ENCODE measurements at places on chromosomes 2 and 18.

- no peak for DNase-seq
Measured at GRCh38 chr2:168944065-168944464, 43.0 kb downstream of the G6PC2 start.

GRCh38 chr18:58538604-58539386, 90.1 kb downstream of the ALPK2 start:
- no peak for DNase-seq

DNA sequence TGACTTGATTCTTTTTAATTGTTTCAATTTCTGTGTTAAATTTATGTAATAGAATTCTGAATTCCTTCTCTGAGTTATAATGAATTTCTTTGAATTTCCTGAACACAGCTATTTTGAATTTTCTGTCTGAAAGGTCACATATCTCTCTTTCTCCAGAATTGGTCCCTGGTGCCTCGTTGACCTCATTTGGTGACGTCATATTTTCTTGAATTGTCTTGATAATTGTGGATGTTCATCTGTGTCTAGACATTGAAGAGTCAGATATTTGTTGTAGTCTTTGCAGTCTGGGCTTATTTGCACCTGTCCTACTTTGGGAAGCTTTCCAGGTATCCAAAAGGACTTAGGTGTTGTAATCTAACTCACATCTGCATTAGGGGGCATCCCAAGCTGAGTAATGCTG, 111.4 kb upstream of the LRRTM4 start:
- DNase-seq = no peak

- no peak for DNase-seq
Measured at GRCh38 chr2:72929010-72929409, 11.7 kb downstream of the EMX1 start.

- no peak for DNase-seq
Measured at GRCh38 chr18:33114749-33115148, 325.8 kb downstream of the CCDC178 start.

GRCh38 chr2:105641389-105641811, 103.3 kb upstream of the NCK2 start:
- DNase-seq = no peak

DNA sequence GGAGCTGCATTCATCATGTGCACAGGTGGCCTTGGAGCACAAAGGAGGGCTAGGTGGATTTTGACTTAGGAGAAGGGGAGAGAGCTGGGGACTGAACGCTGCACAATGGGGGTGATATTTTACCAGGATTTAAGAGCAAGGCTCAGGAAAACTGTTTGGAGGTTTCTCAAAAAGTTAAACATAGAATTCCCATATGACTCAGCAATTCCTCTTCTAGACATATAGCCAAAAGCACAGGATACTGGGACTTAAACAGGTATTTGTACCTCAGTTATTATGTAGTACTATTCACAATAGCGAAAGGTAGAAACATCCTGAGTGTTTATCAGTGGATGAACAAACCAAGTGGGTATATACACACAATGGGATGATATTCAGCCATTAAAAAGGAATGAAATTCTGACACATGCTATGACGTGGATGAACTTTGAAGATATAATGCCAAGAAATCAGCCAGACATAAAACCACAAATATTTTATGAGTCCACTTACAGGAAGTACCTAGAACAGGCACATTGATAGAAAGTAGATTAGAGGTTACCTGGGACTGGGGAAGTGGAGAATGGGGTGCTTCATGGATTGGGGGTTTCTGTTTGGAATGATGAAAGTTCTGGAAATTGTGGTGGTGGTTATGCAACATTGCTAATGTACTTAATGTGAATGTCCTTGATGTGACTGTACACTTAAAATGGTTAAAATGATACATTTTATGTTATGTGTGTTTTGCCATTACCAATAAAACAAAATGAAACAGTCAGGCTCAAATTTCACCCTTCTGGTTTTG, 216.9 kb downstream of the HAUS1 start:
- DNase-seq = peak; percentile 69

Measured in EL (cell line).